Mesothelial cell of epicardium (in vitro differentiated cells): ENCODE measurements at places on chromosomes 11 and 22.

DNA sequence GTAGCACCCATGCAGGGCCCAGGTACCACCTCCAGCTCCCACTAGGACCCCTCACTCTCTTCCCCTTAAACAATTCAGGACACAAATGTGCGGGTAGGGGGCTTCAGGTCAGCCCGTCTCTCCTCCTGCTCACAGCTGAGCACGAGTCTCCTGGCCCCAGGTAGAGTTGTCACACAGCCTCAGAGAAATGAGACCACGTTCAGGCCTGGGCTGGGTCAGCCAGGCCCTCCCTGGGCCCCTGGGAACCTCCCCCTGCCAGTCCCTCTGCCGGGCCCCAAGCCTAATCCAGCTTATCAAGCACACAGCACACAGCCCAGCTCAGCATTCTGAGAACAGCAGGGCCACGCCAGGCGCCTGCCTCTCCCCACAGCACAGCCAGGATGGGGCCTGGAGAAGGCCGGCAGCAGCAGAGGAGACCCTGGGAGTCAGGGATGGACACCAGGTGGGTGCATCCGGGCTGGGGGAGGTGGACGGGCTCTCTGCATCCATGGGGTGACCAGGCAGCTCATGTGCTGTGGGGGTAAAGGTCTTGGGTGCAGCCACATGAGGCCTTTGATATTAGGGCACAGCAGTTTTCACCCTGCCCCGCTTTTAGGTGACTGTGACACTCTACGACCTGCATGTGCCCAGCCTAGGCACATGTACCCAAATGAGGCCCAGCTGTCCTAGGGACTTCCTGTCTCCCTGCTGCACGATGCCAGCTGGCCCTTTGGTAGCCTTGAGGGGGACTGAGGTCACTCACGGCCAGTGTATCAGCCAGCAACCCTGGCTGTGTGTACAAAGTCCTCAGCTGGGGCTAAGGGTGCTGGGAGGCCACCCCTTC is 87.0 kb downstream of the MORC2 start:
- DNase-seq, result no peak

DNA sequence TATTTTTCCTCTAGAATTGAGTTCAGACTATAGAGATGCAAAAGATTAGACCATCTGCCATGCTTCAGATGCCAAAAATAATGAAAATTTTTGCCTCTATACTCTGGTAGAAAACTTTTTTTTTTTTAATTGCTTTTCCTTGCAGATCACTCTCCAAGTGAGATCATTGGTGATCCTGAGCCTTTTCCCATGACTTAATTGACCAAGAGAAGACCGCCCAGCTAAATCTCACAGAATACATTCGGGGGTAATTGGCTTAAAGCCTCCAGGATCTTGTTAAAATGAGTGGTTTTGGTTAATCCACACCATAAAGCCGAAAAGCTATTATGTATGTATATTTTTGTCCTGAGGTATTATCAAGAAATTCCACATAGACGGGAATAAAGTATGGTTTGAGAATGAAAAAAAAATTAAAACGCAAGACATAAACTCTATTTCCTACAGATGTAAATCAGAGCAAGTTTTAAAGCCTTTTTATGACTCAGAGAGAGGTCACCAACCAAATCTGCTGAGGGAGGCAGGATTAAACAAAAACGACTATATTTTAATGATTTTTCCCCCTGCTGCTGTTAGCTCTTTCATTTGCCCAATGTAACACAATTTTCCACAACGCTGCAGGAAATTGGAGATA is 64.0 kb downstream of the PARVA start:
- no peak for DNase-seq

DNA sequence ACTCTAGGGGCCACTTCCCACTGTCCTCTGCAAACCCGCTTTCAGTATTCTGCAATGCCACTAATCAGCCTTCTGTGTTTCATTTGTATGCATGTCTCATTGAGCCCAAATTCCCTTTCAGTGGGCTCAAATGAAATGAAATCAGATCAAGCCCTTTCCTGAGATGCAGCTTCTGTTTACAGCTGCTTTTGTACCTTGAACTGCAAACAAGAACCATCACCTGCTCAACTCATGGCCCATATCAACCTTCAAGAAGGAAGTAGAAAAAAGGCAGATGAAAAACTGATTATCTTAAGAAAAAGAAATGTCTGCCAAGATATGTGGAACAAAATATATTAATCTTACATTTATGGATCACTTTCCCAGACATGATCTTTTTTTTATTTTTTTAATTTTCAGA is 141.1 kb upstream of the ARHGAP42 start:
- no peak for DNase-seq

DNA sequence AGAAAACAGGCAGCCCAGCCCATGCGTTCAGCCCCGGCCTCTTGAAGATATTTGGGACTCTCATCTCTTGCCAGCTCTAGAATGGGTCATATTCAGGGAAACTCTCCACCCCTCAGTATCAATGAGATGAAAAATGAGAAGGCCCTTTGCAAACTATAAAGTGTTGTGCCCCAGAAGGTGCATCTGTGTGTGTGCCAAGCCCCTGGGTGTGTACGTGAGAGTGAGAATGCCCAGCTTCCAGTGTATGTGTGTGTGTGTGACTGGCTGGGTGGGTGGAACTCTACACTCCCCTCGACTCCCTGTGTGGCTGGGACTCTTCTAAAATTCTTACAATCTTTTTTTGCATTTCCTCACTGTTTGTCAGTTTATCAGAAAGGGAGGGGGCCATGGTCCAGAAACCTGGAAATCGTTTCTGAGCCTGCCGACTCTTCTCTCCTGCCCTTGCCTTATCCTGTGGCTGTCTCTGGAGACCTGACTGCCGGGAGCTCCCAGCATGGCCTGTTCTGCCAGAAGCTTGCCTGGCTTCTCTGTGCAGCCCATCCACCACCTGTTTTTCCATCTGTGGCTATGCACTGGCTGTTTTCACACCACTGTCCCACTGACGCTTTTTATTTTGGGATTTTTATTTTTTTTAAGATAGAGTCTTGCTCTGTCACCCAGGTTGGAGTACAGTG is 1.2 kb downstream of the P2RY6 start:
- DNase-seq, result no peak

DNA sequence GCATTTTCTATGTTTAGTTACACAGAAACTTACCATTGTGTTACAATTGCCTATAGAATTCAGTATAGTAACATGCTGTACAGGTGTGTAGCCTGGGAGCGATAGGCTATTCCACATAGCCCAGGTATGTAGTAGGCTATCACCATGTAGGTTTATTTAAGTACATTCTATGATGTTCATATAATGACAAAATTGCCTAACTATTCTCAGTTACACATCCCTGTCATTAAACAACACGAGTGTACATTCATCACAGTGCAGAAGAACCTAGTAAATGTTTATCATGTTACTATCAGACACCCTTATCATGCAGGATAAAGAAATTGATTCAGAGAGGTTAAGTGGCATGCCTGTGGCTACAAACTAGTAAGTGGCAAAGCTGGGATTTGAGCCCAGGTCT is 28.4 kb upstream of the BMAL1 start:
- DNase-seq, result no peak

- DNase-seq, result no peak
These were observed 43.3 kb downstream of the WT1 start for GRCh38 chr11:32391956-32392553.

DNA sequence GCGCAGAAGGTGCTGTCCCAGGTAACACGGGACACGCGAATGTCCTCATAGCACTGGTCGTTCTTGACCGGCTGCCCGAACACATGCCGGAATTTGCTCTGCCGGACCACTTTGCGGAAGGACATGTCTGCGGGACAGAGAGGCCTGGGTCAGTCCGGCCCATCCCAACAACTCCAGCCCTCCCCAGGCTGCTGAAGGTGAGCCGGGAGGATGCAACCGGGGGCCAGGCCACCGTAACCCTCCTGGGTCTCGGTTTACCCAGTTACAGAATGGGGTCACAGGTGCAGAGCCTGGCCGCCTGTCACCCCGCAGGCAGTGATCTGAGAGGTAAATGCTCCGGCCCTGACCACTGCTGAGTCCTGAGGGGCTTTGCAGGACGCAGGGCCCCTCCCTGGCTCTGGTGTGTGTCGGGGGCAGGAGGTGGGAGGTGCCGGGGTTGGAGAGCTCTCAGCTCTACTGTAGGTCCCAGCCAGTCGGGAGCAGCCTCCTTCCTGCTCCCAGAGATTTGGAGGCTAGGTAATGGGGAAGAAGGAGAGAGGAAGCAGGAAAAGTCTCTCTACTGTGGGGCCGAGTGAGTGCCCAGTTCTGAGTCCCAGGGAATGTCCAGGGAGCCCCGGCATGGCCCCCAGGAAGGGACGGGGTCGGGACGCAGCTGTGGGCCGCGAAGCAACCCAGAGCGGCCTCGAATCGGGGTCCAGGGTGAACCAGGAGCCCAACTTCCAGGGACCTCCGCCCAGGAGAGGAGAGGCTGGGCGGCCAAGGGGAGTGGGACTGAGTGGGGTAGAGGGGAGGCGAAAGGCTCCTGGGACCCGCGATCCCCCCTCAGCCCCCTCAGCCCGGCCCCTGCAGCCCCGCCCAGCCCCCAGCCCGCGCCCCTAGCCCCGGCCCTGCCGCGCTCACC is 522 bp downstream of the CORO1B start:
- no peak for DNase-seq

DNA sequence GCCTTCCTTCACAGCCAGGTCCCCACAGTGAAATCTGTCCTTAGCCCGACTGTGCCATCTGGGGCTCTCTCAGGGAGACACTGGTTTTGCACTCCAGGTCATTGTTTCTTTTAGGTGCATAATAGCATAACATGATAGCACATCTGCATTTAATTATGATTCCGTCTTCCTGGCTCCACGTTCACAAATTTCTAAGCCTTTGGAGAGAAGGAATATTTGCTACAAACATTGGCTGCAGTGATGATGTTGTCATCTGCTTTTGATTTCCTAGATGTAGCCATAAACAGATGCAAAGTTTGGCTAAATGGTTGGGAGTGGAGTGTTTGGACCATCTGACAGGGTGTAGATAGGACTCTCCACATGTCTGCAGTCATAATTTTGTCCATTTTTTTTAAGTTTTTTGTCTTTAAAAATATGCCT is 12.0 kb upstream of the CAT start:
- DNase-seq, result no peak

DNA sequence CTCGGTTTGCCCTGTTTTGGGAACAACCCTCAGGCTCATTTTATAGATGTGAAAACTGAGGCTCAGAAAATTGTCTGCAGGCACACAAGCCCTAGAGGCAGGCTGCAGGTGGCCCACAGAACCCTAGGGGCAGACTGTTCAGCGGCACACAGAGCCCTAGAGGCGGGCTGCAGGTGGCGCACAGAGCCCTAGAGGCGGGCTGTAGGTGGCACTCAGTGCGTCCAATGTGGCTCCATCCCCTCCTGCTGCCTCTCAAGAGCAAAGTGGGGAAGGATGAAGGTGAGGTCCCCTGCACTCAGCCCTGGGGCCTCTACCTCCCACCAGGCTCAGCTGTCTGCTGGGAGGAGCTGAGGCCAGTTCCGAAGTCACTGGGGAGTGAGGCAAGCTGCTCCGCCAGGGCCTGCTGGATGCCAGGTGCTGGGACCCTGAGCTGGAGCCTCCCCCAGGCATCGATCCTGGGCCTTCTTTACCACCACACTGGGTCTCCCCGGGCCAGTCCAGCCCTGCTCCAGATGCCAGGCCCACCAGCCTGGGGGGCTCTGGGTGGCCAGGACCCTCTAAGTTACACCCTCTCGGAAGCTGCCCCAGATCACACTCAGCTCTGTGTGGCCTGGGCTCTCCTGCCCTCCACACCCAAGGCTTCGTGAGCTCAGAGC is 2.3 kb downstream of the ACY3 start:
- DNase-seq, result no peak

DNA sequence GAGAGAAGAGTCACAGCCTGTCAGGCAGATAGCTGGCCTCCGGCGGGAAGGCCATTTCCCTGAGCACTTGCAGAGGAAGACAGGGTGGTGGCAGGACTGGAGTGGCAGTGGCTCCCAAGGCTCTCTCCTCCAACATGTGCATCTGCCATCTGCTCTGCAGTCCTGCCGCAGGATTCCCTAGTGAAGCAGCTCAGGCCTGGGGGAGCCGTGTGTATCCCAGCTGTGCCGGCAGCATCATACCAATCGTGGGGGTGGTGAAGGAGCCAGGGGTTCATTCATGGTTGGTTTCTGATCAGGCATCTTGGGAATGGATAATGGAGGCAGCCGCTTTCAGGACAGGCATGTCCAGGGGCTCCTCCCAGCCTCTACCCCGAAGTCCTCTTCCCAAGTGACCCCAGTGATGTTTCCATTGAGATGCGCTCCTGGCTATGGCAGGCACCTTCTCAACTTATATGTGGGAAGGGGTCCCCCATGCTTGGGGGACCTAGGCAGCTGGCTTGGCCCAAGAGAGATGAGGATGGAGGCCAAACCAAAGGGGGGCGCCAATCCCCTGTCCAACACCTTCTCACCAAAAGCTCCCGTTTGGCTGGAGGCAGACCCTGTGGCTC is 6.1 kb downstream of the TAGLN start:
- DNase-seq, result no peak

GRCh38 chr22:30031764-30032455 is 48.4 kb upstream of the HORMAD2 start:
- DNase-seq, result no peak

GRCh38 chr11:116901964-116902688 is 64.7 kb upstream of the APOA1 start:
- no peak for DNase-seq

DNA sequence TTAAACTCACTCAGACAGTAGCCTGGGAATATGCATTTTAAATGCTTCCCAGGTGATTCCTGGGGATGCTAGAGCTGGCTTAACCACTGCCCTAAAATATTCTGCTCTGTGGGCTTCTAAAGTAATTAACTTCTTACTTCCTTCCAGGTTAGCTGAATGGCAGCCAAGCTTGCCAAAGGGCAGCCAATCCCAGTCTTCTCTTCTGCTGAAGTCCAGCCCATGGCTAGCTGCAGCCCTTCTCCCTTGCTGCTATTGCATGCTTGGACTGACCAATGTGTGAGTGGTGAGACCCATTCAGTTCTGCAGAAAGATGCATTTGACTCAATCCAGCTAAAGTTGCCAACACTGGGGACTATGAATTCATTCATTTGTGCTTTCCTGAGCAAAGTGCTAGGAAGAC is 411.9 kb downstream of the SOX6 start:
- no peak for DNase-seq

DNA sequence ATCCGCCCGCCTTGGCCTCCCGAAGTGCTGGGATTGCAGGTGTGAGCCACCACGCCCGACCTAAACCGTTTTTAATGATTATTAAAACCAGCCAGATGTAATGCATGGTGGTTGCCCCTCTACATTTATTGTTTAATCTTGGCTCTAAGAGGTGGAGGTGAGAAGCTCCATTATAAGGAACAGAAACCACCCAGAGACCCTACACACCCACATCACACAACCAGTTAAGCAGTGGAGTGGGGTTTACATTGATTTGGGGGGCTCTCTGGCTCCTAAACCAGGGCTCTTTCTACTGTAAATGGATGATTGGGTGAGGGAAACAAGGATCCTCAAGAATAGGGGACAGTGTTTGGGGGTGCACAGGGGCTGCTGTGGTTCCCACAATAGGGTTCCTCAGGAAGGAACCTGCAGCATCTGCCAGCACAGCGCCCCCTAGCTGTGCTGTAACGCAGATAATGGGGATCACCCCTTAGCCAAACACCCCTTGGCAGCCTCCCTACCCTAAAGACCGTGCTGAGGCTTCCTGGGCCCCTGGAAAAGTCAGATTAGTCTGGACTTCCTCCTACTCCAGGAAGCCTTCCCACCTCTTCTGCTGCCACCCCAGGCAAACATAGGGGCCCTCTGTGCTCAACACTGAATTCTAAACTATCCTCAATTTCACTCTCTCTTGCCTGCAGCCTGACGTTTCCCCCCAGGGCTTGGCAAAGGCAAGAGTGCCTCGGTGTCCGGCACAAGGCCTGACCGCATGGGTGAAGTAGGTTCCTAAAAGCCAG is 2.4 kb downstream of the MPST start:
- no peak for DNase-seq
